ENCODE measurements at places on chromosomes 5 and 9.
A peak's percentile ranks its signal among the peaks of the same experiment; 100 is the strongest.

DNA sequence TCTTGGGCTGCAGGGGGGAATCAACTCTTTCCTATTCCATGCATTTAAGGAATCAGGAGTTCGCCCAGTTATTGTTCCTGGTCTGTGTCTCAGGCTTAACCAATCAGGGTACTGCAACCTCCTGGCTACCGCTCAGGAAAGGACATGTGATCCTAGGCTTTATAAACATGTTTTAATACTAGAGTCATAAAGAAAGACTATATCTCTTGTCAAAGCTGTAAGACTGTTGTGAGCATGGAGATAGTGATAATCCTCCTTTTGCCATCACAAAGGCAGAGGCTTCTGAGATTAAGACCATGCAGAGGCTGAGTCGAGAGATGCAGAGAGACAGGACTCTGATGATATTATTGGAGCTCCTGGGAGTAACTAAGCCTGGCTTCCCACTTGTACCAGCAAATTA lies 137.0 kb downstream of the YIPF5 start:
- DNase-seq, result no peak

- DNase-seq, result no peak
These were observed 207.7 kb downstream of the MEF2C start for GRCh38 chr5:88675168-88675707.

DNA sequence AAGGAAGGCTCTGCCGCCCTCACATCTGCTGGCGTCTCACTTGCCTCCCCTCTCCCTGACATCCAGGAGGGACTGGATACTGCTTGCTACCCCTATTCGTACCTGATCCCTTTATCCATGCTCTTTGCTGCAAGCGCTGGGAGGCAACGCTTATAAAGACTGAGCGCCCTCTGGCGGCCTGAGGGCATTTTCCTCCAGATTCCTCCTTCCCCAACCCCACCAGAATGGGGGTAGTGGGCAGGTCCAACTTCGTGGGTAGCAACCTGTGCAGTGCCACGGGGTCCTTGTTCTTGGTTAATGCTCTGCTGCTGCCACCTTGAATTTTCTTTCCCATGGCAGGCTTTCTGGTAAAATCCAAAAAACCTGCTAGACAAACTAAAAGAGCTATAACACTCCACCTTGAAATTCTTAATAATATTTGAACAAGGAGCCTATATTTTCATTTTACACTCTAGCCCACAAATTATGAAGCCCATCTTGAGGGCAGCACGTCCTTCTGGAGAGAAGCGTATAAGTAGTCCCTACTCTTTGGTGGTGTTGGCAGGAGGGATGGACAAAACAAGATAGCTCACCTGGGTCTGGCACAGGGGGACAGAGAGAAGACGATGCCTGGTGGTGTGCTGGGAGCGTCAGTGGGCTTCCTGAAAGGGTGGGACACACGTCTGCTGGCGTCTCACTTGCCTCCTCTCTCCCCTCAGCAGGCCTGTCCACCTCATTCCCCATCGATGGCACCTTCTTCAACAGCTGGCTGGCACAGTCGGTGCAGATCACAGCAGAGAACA lies 52.5 kb downstream of the JADE2 start:
- peak; percentile 65 for DNase-seq

GRCh38 chr5:165119175-165119574 lies 1613.8 kb downstream of the MAT2B start:
- DNase-seq, result no peak

DNA sequence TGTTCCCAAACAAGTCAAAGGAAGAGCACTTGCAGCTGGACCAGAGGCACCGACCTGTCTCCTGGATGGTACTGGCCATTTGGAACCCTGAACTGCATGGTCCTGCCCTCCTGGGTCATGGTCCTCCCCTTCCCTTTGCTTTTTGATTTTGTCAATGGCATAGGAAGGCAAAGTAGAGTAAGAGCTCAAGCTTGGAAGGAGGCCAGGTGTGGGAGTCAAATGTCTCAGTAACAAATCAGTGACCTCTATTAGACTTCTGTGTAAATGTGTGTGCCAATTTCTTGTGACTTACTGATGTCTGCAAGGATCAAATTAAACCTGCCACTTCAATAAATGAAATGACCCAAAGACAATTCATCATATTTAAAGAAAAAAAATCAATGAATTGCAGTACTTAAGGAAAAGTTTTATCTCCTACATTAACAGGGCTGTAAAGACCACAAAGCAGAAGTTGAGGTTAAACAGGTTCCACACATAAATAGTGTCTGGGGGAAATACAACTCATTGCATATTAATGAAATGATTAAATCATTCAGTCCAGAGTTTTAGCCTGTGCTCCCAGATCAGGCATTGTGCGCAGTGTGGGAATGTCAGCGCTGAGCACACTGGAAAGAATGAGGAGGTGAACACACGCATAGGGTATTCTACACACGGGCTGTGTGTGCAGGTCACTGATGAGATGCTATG lies 32.7 kb downstream of the OSMR start:
- peak; percentile 80 for DNase-seq

DNA sequence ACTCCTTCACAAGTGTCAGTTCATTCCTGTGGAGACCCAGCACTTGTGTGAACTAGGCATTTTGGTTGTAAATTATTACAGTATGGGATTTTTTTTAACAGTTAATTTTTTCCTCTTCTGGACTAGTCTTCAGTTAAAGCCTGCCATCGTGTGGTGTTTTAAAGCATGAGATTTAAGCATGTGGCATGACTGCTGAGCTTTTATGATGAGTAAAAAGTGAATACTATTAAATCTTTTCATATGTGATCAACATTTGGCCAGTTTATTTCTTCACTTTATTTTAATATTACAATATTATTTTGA lies 25.0 kb downstream of the LMNB1 start:
- peak; percentile 32 for DNase-seq

DNA sequence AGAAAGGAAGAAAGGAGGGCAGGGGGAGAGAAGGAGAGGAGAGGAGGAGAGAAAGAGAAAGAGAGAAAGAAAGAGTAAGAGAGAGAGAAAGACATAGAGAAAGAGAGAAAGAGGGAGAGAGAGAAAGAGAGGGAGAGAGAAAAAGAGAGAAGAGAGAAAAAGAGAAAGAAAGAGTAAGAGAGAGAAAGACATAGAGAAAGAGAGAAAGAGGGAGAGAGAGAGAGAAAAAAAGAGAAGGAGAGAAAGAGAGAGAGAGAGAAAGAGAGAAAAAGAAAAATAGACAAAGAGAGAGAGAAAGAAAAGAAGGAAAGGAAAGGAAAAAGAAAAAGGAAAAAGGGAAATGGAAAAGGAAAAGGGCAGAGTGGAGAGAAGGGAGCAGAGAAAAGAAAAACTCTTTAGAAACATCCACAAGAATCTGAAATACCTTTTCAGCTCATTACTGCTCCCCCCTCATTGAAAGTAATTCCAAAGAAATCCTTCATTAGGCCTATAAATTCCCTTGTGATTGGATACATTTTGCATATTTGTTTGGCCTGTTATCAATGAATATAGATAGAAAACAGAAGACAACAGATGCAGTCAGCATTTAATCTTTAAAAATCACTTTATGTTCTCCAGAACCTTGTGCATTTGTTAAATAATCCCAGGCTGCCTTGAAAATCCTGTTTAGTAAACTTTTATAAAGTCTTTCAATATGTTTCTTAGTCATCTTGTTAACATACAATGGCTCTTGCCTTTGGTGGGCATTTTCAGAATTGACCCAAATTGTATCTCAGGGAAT lies 411.5 kb downstream of the NFIB start:
- DNase-seq, result no peak

GRCh38 chr9:7560669-7561305 lies 238.8 kb downstream of the DMAC1 start:
- no peak for DNase-seq

All from fibroblast of lung (primary cell).